ENCODE measurements at places on chromosomes 5 and 9.

- no peak for DNase-seq
Observed at GRCh38 chr5:143105216-143105905, 298.1 kb downstream of the NR3C1 start.

DNA sequence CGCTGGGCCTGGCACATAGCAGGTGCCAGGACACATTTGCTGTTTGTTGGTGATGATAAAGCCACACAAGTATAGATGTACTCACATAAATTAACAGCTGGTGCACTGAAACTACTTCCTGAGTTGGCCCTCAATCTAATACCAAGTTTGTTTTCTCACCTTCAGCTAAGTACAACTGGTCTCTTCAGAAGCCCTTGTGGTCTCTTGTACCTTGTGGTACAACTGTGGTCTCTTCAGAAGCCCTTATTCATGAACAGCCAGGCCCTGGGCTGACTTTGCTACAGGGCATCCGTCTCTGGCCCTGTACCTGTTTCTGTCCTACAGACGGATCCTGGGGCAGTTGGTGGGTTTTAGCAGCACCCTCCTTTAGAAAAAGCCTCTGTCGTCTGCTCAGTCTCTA, 81.5 kb downstream of the DAB2IP start:
- no peak for DNase-seq

- DNase-seq: no peak
Observed at GRCh38 chr5:170339780-170340167, 42.2 kb upstream of the LCP2 start.

DNA sequence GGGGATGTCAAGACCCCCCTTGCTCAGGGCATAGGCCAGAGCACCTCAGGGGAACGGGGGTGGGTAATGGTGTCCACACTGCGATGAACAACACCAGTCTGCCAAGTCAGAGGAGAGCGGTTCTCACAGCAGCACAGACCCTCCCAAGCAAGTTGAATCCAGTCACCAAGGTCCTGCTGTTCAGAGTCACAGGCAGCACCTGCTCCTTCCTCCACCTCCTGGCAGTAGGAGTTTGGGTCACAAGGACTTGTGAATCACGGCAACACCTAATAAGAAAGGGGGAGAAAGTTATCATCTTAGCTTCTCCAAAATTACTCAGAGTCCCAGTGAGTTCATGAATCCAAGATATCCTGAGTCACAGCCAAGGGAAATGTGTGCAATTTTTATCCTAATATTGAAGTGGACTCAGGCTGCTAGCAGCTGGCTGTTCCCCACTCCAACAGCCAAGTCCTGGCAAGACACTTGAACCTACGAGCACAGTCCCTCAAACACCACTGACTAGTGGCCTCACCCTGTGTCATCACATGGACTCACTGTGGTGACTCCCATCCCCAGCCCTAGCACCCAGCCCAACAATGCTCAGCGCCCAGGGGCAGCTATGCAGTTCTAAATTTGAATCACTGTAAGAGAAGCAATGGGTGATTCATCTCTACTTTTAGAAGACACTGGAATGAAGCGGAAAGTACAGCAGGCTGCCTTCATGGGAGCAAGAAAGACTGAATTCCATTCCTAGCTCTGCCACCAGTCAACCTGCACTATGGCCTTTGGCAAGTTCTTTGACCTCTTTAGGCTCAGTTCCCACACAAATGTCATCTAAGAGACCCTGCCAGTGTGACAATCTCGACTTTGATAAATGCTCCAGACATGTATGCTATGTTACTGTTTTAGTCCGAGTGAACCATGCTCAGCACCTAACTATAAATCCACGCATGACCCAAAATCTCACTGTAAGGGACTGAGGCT, 113.7 kb downstream of the KLHL3 start:
- no peak for DNase-seq

- DNase-seq: no peak
Observed at GRCh38 chr5:169299663-169300467, 1.1 kb downstream of the SLIT3 start.

DNA sequence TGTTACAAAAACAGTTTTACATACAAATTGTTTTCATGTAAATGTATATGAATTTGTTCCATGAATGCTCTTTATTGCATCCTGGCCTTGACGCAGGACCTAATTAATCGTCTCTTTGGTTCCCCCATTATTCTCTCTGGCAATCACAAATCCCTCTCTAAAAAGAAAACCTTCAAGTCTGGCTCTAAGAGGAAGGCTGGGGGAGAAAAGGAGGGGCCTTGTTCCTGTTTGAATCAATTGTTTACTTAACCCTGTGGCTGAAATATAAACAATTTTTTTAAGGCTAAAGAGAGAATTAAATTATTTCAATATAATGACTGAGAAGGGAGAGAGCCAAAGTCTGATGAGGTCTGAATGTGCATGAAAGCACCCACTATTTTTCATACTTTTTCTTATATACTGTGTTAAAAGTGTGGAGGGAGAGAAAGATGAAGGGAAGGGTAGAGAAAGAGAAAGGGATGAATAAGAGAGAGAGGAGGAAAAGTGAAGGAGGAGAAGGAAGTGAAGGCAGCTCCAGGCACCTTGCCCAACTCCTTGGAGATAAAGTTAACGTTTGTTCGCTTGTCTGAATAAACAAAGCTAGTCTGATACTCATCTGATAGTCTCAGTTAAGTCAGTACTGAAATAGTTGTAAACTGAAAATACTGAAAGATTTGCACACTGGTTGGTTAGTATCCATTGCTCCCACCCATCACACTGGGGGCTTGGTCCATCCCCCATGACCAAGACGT, 116.4 kb upstream of the SPDL1 start:
- no peak for DNase-seq

GRCh38 chr9:105168870-105169319, 75.6 kb upstream of the SLC44A1 start:
- DNase-seq: no peak

DNA sequence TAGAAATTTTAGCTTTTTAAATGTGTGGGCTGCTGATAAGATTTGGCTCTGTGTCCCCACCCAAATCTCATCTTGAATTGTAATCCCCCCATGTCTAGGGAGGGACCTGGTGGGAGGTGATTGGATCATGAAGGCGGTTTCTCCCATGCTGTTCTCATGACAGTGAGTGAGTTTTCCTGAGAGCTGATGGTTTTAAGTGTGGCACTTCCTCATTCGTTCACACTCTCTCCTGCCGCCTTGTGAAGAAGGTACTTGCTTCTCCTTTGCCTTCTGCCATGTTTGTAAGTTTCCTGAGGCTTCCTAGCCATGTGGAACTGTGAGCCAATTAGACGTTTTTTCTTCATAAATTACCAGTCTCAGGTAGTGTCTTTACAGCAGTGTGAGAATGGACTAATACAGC, 127.8 kb upstream of the MVB12B start:
- no peak for DNase-seq

GRCh38 chr9:135342206-135343130, 137.1 kb upstream of the PPP1R26 start:
- DNase-seq: no peak

DNA sequence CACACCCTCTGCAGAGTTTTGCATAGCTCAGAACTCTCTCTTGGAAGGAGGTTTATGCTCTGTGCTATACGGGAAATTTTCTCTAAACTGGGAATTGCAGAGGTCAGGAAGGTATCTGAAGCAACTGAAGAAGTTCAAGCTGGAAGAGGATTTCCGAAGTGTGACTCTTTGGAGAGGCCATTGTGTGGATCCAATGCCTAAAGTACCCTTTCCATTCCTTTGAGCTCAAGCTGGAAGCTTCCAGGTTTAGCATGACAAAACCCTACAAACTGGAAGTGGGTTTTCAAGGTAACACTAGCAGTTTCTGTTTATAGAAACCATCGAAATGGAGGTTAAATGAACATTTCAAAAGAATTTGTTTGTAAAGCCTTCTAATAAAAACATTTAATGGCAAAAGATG, 187.1 kb downstream of the CFAP90 start:
- DNase-seq: no peak

DNA sequence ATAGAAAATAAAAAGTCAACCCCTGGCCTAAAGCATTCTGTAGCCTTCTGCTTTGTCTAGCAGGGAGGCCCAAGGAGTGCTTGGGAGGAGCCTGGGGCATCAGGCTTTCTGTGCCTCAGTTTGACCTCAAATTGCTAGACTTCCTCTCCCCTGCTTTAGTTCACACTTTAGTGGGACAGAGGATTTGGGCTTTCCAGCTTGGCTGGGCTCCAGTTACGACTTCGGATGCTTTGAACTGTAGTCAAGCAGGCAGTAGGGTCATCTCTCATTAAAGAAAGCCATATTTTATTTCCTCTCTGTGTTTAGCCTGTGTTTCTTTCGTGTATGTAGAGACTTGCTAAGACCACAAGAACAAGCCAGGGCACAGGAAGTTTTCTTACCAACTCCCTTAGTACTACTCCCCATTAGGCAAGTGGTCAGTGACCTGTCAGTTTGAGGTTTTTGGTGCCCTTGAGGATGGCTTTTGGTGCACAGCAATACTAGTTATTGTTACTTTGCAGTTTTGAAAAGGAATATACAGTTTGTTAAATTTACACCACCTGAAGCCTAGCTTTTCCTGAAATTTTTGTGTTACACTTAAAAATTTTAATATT, 334.7 kb downstream of the NDUFS4 start:
- no peak for DNase-seq

DNA sequence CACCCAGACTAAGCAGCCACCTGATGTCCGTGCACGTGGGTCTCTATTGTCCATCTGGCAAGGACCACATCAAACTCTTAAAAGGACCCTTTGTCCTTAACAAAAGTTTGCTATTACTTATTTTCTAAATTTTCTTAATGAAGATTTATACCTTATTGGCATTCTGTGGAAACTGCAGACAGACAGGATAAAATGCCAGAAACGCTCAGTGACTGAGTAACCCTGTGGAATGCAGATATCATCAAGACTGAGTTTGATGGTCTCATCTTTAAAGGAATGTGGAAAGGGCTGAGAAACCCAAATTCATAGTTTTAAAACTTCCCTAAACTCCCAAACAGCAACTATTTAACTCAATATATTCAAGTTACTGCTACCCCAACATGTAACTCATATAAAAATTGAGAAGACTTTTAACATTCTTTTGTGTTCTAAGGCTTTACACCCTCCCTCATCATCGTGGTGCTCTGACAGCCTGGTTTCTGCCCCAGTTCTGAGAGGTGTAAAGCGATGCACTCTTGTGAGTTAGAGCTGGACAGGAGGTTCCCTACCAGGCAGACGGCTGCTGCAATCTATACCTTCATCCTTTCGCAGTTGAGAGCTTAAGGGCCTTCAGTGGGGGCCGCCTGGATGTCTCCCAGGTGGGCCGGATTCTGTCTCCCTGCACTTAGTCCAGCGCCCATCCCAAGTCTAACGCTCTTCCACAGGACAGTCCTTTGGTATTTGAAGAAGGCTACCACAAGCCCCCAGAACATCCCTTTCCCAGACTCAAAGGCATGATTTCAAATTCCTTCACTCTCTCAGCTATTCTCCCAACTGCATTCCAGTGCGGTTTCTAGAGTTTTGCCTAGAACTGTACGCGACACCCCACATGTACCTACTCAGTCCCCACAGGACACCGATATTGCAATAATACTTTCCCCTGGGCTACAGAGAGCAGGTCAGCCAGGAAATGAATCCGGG, 68.9 kb downstream of the DAP start:
- no peak for DNase-seq

DNA sequence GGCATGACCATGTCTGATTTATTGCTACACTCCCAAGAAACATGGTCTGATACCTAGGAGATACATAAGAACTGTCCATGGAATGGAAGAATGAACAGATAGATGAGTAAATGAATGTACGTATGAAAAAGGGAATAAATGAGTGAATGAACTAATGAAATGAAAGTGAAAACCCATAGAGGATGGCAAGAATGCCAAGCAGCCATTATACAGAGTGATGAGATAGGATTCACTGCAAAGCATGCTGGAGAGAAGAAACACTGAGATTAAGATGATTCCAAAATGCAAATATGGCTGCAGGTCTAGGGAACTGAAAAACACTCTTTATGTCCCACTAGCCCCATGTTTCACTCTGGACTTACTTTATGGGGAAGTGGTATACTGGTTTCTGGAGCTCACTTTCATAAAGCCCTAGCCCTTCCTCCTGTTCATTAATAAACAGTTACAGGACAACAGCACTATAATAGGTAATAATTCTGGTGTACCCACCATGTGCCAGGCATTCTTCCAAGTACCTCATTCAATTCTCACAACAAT, 170.3 kb upstream of the RAD23B start:
- DNase-seq: no peak

- DNase-seq: no peak
Observed at GRCh38 chr9:134428559-134428958, 102.3 kb downstream of the RXRA start.

DNA sequence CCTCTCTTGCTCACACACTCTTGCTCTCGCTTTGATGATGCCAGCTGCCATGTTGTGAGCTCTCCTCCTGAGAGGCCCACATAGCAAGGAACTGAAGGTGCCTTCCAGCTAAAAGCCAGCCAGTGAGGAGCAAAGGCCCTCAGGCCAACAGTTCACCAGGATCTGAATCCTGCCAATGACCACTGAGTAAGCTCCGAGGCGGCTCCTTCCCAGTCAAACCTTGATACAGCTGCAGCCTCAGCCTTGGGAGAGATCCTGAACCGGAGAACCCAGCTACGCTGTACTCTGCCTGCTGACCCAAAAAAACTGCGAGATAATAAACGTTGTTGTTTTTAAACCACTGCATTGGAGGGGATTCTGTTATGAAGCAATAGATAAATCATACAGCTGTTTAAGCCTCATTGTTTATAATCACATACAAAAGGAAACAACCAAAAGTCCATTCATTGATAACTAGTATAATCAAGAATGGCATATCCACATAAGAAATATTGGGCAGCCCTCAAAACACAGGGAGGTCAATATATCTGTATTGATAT, 49.0 kb upstream of the IFNK start:
- DNase-seq: no peak

- no peak for DNase-seq
Observed at GRCh38 chr5:143678148-143678905, 133.6 kb upstream of the HMHB1 start.

DNA sequence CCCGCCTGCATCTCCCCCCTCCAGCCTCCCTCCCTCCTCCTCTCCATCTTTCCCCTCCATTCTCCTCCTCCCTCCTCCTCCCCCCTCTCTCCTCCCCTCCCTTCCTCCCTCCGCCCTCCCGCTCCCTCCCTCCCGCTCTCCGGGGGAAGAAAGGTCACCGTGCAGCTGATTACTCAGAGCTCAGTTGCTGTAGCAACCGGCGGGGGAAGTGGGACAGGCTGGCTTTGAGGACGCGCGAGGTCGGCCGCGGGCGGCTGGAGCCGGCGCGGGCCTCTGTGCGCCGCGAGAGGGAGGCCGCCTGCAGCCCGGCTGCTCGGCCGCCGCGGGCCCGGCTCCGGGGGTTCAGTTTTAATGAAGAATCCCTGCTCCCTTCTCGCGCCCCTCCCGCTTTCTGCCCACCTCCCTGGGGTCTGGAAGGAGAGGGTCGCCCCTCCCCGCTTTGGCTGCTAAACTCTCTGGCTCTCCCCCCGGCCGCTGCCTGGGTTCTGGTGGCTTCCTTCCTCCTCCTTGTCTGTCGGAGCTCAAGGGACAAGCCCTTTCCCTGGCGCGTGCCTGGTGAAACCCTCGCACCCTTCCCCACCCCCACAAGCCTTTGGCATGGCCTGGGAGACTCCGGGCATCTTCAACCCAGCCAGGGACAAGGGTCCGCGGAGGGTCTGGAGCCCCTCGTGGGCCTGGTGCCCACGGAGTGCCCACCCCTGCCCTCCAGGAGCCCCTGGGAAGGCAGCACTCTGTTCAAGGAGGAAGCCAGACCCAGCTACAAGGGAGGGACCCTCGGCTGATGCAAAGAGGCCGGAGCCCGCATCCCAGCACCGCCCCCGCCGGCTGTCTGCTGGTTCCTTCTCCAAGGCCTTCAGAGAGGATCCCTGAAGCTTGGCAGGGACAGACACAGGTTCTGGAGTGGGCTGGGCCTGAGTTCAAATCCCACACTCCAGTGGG, 160.3 kb downstream of the C9orf50 start:
- peak; percentile 83 for DNase-seq

All from OCI-LY7 (cell line).